ENCODE measurements at places on chromosomes 5 and 9. TPM values are rescaled to one million over a fixed set of nuclear protein-coding genes. Genes with fewer than 3 reads are reported as not detected.
A peak's percentile ranks its signal among the peaks of the same experiment; 100 is the strongest.

GRCh38 chr5:107400328-107400727 lies 270.4 kb downstream of the EFNA5 start:
- no peak for DNase-seq

- peak; percentile 18 for DNase-seq
Observed at GRCh38 chr9:77997611-77998284, 33.9 kb downstream of the GNAQ start.

DNA sequence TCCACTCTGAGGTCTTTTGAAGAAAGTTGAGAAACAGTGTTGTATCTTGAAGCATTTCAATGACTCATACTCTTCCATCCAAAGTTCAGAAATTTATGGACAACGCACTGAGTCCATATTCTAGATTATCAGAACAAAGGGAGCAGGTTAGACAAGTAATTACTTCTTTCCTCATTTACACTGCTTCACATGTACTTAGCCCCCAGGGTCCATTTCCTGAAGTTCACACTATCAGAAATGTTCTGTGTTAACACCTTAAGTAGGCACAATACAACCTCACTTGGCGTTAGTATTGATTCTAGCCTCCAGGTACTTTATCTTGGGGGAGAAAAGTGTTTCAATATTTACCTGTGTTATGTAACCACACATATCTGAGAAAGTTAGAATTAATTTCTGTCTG lies 487.9 kb upstream of the DMAC1 start:
- DNase-seq = no peak

The IRX4 gene
- polyA plus RNA-seq = 0.67 TPM

- DNase-seq = no peak
Observed at GRCh38 chr5:95956021-95956899, 5.4 kb downstream of the ELL2 start.

GRCh38 chr5:172902497-172903472 lies 56.4 kb upstream of the RPL26L1 start:
- no peak for DNase-seq

- no peak for DNase-seq
Observed at GRCh38 chr5:172733974-172734346, 37.0 kb downstream of the DUSP1 start.

DNA sequence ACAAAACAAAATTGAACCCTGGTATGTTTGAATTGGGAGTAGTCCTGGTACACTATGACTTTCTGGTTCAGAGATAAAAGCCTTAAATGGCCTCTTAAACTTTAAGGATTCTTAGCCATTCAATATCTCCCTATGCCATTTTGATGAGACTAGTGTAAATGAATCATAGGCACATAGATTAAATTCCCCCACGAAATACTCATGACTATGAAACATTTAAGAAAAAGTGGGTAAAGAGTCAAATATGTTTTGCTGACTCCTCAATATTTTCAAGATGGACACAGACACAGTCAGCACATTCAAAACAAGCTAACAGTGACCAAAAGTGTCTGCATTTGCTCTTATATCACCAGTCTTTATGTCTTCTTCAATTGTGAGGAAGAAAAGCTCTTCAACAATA lies 278.3 kb downstream of the PDE4D start:
- DNase-seq = no peak

GRCh38 chr9:76516350-76516749 lies 57.4 kb downstream of the GCNT1 start:
- no peak for DNase-seq

DNA sequence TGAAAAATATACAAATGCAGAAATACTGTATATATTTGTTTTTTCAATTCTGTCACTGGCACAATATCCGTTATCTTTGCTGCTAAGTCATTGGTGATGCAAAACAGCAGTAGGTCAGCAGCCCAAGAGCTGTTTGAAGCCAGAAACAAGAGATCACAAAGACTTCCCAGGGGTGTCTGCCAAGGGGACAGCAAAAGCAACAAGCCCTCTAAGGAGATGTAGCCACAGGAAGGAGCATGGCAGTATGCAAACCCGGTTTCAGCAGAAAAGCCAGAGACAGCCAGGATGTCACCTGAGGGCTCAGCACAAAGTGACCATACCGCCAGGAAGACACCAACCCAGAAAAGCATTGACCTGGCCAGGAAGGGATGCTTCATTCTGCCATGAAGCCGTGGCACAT lies 241.5 kb downstream of the ARRDC3 start:
- DNase-seq = no peak

The PCDHGB4 gene
- 5.7 TPM for polyA plus RNA-seq

- DNase-seq = no peak
Observed at GRCh38 chr5:32814620-32815019, 103.5 kb downstream of the NPR3 start.

Data from right renal pelvis (tissue), 4 donors.